Right hindlimb (tissue), 1 donor: ENCODE measurements at places on chromosomes 13 and 19.

- DNase-seq: no peak
Observed at GRCh38 chr13:43572656-43573360, 214.0 kb downstream of the ENOX1 start.

- peak; percentile 54 for DNase-seq
Observed at GRCh38 chr13:30932481-30933353, at the start of gene TEX26. Gene TEX26 (plus strand): TSS chr13:30932656. CDS start chr13:30932716, 60 bp downstream.

- DNase-seq: no peak
Observed at GRCh38 chr13:91313103-91313502, 34.4 kb upstream of the MIR17HG start.

GRCh38 chr13:35936246-35936978, 194.8 kb downstream of the DCLK1 start:
- DNase-seq: no peak

- DNase-seq: no peak
Observed at GRCh38 chr19:21460686-21461085, 44.7 kb upstream of the ZNF429 start.

GRCh38 chr13:29594710-29595379, 643 bp downstream of the SLC7A1 start:
- peak; percentile 68 for DNase-seq

DNA sequence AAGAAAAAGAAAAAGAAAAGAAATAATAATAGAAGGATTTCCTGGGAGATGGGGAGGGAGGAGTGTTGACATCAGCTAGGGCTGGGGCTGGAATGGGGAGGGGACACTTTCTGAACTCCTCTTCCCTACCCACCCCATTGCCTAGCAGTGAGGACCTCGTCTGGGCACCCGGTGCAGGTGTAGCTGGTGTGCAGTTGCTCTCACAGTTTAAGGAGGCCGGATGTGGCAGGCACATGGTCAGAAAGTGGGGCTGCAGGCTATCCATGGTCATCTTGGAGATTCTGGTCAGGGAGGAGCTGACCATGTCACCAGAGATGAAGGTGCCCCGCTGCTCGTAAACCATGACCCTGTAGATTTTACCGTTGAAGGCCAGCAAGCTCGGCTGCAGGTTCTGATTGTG, 8.5 kb upstream of the TUBB4A start:
- DNase-seq: no peak

DNA sequence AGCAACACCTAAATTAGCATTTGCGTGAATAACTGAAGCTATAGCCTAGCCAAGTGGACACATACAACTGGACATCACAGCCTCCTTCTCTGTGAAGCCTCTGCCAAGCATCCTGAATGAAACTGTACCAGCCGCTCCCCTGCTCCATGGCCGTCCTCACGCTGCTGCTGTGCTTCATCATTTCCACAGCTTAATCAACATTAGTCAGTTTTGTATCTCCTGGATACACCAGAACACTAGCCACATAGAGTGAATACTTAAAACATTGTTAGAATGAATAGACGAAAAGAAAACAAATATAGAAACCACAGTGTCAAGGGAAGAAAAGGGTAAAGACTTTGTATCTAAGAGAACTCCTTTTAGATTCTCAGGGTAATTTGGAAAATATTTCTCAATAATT, 1526.9 kb downstream of the EFNB2 start:
- DNase-seq: no peak

- DNase-seq: peak; percentile 85
Observed at GRCh38 chr19:7515645-7516151, at the start of gene ZNF358. Gene ZNF358 (plus strand): TSS chr19:7516103. CDS start chr19:7519243, 3,140 bp downstream.

DNA sequence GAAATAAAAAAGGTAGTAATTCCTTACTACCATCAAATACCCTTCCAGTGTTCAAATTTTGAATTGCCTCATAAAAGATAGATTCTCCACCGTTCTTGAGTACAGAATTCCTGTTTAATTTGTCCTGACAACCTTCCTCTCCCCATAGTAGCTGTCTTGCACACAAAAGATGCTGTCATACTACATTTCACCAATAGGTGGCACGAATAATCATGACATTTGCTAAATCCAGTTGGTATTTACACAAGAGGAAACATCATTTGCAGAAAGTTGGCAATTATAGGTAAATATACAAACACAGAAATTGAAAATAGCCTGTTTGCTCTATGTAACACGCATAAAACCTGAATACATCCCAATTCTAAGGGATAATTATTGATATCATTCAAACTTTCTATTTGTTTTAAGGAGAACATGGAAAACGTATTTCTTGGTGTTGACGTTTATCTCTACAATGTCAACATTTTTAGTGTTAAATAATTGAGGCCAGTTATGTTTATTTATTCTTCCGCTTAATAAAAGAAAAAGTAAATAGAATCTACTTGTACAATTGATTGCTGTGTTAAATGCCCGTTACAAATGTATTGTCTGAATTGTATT, 58.3 kb upstream of the CLDN10 start:
- DNase-seq: no peak

DNA sequence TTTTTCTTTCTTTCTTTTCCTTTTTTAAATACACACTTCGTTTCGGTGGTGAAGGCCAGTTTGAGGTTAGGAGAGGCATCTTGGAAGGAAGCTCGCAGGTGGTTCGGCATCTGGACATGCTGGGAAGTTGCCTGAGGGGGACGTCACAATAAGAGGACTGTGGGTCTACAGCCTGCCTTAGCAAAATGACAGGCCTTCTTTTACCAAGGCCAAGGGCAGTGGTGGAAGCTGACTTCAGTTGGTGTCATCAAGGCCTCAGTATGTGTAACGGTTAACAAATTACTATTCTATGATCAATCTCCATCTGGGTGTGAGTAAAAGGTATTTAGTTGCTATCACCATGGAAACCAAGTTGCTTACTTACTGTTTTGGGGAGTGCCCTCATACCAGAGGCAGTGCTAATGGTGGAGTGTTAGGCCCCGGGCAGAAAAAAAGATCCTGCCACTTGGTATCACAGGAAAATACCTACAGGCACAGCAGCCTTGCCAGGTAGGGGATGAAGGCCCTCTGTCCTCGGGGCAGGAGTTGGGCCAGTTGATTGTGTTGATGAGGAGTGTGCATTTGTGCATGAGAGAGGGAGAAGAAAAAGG, 10.3 kb downstream of the ACTN4 start:
- no peak for DNase-seq

DNA sequence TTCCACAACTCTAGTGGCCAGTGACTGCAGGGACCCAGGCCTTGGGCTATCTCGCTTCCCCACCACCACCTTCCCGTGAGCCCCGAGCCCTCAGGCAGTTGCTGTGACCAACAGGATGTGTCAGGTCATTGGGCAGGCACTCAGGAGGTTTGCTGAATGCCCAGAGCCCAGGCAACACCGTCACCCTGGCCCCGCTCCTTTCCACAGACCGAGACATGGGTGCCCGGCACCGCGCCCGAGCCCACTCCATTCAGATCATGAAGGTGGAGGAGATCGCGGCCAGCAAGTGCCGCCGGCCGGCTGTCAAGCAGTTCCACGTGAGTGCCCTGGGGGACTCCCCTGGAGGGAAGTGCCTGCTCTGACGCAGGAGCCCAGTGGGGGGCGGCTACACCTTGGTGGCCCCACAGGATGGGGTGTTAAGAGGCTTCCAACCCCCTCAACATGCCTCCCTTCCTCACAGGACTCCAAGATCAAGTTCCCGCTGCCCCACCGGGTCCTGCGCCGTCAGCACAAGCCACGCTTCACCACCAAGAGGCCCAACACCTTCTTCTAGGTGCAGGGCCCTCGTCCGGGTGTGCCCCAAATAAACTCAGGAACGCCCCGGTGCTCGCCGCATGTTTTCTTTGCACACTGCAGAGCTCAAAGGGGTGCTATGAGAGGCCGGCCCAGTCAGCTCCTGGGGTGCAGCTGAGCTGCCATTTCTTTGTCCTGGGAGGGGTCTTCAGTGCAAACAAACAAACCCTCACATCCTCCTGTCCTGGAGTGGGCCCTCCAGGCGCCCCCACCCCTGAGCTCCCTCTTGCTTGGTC, 3.2 kb downstream of the RPL18A start:
- DNase-seq: no peak

DNA sequence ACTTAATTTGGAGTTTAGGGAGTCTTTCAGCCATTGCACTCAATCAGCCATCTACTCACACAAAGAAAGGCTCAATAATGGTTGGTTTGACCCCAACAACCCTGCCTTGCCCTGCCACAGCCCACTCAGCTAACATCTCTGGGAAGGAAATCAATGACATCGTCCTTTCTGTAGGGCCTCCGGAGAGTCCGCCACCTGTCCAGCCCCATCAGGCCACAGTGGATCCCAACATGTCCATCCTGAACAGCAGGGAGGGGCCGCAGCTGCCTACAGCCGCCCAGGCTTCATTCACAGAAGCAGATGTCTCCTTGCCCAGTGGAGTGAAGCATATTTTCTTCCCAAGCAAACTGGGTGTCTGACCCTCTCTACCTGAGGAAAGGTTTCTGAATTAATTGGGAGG, 4.2 kb upstream of the CDX2 start:
- DNase-seq: no peak

GRCh38 chr13:31963631-31964030, 67.9 kb upstream of the FRY start:
- no peak for DNase-seq

GRCh38 chr13:99980824-99981734, 505 bp upstream of the ZIC2 start:
- DNase-seq: peak; percentile 44

DNA sequence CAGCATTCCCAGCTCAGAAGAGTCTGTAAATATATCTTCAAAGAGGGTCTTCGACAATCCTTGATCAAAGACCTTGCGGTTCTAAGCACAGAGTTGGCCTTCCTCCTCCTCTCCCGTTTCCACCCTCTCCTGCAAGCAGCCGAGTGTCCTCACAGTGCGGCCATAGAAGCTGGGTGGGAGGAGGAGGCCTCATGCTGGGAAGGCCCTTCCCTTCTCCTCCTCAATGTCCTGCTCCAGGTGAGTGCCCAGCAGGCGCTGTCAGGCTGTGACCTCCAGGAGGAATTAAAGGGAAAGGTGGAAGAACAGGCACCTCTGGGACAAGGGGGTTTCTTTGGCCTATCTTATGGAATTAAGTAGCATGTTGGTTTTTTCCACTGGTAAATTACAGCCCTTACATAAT, 674.2 kb upstream of the ARGLU1 start:
- DNase-seq: no peak

DNA sequence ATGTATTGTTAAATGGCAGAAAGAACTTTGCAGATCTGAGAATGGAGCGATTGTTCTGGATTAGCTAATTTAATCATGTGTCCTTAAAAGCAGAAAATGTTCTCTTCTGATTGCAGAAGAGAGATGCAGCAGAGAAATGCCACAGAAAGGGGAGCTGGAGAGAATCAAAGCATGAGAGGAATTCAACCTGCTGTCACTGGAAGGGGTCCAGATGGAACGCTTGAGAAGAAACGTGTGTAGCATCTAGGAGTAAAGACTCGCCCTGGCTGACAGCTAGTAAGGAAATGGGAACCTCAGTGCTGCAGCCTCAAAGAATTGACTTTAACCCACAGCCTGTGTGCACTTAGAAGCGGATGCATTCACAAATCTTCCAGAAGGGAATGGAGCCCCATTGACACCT, 502.8 kb downstream of the KLF12 start:
- no peak for DNase-seq

GRCh38 chr19:7815325-7815724, 14.7 kb upstream of the EVI5L start:
- DNase-seq: no peak

DNA sequence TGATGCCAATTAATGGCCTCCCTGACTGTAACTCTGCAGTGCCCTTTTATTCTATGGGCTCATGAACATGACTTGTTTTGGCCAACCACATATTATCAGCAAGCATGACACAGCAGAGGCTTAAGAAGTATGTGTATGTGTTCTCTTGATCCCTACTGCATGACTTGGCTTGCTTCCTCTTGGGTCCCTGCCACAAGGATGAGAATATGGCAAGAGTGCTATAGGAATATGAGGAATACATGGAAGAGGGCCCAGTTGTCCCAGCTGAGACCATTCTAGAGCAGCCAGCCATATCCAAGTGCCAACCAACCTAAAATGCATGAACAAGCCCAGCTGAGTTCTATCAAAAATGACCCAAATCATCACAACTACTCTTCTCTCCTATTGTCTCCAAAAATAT, 576.7 kb upstream of the PCDH9 start:
- peak; percentile 62 for DNase-seq

DNA sequence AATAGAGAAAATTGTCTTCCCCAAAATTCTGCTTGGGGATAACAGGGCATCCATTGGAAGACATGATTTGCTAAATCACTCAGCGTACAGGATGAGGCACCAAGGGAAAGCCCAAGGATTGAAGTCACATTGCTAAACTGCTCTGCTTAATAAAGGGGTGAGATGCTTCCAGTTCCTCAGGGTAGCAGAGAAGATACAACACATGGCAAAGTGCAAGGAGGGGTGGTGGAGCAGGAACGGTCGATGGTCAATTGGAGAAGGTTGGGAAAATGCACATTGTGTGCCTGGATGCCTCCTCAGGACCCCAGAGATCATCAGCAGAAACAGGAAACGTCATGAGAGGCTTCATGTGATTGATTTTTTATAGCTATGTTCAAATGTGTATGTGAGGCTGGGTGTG, 116.3 kb upstream of the SOX1 start:
- no peak for DNase-seq

GRCh38 chr19:4669723-4670480, at the start of gene MYDGF:
Gene MYDGF (minus strand): TSS chr19:4670342. CDS start chr19:4670334, 8 bp downstream.
- DNase-seq: peak; percentile 94
